Thymus (tissue), 14 donors: ENCODE measurements at places on chromosomes 1 and 21. TPM values are rescaled to one million over a fixed set of nuclear protein-coding genes. Genes with fewer than 3 reads are reported as not detected.

GRCh38 chr1:7151978-7152377 is 366.7 kb downstream of the CAMTA1 start:
- DNase-seq, result no peak
- no peaks in the 10 kb centered on the region for H3K4me1 ChIP-seq
- H3K27me3 ChIP-seq, result peaks cover 10% of the 10 kb centered on the region
- no peak overlapping the region for H3K4me3 ChIP-seq

- no peaks in the 10 kb centered on the region for H3K27me3 ChIP-seq
- H3K4me3 ChIP-seq, result no peak overlapping the region
- H3K4me1 ChIP-seq, result no peaks in the 10 kb centered on the region
- no peak for DNase-seq
These were observed 329.2 kb upstream of the C1orf87 start for GRCh38 chr1:60402816-60403215.

- no peaks in the 10 kb centered on the region for H3K36me3 ChIP-seq
- H3K27ac ChIP-seq, result no peak overlapping the region
- no peak overlapping the region for H3K4me3 ChIP-seq
- no peaks in the 10 kb centered on the region for H3K4me1 ChIP-seq
These were observed 264.0 kb downstream of the NUF2 start for GRCh38 chr1:163585796-163586195.

TATDN3 gene
- 19.1 TPM for total RNA-seq

DNA sequence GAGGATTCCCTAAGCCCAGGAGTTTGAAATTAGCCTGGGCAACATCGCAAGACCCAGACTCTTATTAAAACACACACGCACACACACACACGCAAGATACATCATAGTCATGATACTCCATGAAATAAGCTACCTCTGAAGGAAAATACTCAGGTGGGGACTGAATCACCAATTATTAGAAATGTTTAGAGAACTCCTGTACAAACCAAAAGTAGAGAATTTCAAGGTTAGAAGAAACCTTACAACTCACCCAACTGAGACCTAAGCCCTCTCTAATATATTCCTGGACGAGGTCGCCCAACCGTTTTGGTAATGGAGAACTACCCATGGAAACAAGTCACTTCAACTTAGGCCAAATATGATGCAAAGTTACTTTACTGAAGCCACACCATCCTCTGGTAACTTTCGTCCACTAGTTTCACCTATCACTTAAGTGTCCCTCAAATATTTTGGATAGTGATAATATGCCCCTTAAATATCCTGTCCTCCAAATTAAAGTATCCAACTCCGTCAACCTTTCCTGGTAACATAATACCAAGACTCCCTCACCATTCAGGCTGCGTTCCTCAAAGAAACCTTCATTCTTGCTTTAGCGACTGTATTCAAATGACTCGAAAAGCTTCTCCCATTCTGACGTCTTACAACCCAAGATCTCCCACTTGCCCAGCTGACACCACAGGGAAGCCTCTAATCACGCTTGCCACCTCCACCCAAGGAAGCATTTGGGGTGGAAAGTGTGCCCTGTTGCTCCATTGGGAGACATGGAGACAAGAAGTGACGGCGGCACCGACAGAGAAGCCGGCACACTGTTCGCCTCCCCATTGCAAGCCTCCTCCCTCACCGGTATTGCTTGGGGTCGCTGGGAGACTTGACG is 856 bp downstream of the NRDC start:
- peak overlapping the region; percentile 70 for H3K4me3 ChIP-seq
- H3K4me1 ChIP-seq, result peaks cover 16% of the 10 kb centered on the region
- peak overlapping the region; percentile 88 for H3K27ac ChIP-seq
- no peaks in the 10 kb centered on the region for H3K36me3 ChIP-seq
- no peaks in the 10 kb centered on the region for H3K27me3 ChIP-seq

GRCh38 chr1:189960769-189961168 is 516.9 kb downstream of the BRINP3 start:
- no peaks in the 10 kb centered on the region for H3K4me1 ChIP-seq
- H3K36me3 ChIP-seq, result no peaks in the 10 kb centered on the region
- H3K27ac ChIP-seq, result no peak overlapping the region
- no peak overlapping the region for H3K4me3 ChIP-seq
- H3K27me3 ChIP-seq, result no peaks in the 10 kb centered on the region

DNA sequence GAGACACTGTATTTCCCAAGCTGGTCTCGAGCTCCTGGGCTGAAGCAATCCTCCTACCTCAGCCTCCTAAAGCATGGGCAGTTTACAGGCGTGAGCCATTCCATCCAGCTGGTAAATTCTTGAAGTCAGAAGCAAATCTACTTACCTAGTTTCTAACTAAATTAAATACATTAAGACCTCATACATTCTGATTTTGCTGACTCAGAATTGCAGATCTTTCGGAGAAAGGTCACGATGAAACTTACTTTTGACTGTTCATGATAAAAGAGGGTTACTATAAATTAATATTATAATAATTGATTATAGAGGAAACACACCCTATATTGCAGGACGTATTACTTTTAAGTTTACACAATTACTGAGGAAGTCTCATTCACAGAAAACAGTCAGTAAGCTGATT is 132.3 kb downstream of the ZZZ3 start:
- DNase-seq, result no peak
- H3K27me3 ChIP-seq, result no peaks in the 10 kb centered on the region
- no peaks in the 10 kb centered on the region for H3K4me1 ChIP-seq
- H3K27ac ChIP-seq, result no peak overlapping the region

MTARC1 gene
- total RNA-seq, result 1.8 TPM

DNA sequence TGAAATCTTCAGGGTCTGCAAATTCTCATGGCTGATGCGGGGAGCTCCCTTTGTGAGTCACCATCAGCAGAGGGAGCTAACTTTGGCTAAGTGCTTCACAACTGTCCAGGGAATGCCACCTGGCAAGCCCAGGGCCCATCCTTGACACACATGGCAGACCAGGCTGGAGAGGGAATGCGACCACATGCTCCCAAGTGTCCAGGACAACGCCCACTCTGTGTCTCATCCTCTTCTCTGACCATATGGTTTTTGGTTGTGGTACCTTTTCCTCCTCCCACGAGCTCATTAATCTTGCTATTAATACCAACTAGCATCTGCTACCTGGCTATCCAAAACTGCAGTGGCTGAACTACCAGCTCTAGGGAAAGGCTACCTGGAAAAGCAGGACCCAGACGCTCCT is 37.1 kb upstream of the CLSTN1 start:
- H3K4me3 ChIP-seq, result no peak overlapping the region
- H3K36me3 ChIP-seq, result peaks cover 2% of the 10 kb centered on the region
- DNase-seq, result no peak
- H3K4me1 ChIP-seq, result no peaks in the 10 kb centered on the region
- no peaks in the 10 kb centered on the region for H3K27me3 ChIP-seq
- H3K27ac ChIP-seq, result no peak overlapping the region

- H3K27me3 ChIP-seq, result peaks cover 35% of the 10 kb centered on the region
- no peaks in the 10 kb centered on the region for H3K36me3 ChIP-seq
- peak overlapping the region; percentile 31 for H3K4me3 ChIP-seq
- H3K27ac ChIP-seq, result no peak overlapping the region
- no peak for DNase-seq
These were observed 29.4 kb upstream of the TRIM17 start for GRCh38 chr1:228445843-228446650.

DNA sequence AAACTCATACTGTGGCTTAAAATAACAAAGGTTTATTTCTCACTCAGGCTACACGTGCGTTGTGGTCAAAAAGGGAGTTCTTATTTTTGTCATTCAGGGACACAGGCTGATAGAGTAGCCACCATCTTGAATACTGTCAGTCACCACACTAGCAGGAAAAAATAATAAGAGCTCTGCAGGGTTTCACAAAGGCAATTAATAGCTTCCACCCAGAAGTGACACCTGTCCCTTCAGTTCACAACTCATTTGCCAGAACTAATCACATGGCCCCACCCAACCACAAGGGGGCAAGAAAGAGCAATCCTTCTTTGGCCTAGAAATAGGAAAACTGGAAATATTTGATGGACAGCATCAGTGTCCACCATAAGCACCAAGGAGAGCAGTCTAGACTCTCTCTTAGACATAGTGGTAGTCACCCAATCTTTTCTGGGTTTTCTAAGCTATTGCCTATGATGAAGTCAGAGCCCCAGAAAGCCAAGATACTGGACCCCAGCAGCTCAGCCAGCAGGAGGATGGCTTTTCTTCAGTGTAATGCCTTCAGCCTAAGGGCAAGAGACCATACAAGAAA is 8.2 kb downstream of the HAPLN2 start:
- no peak for DNase-seq
- no peak overlapping the region for H3K27ac ChIP-seq
- H3K36me3 ChIP-seq, result no peaks in the 10 kb centered on the region
- peaks cover 2% of the 10 kb centered on the region for H3K4me1 ChIP-seq
- peaks cover 95% of the 10 kb centered on the region for H3K27me3 ChIP-seq

DNA sequence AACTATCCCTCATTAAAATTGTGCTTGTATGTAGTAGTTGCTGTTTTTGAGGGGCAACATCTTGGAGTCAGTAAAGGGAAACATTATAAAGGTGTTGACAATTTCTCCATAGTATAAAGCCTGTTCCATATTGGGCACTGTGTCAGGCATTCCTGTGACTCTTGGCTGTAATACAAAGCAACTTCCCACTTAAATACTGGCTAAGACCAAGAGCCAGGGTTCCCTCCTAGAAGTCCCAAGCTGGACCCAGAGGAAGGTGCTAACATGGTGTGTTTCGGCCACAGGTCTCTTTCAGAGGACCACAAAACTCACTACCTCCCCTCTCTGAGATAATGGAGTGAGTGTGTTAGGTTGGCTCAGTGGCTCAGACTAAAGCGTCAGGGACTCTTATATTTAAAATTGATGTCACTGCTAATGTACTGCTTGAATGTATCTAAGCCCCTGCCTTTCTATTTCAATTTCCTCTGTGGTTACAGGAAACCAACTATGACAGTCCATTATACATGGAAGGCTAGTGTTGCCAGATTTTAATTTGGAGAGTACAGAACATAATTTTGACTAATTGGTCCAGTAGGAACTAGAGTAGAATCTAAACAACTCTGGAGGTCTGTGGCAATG is 74.7 kb upstream of the RGL1 start:
- no peak overlapping the region for H3K27ac ChIP-seq
- H3K36me3 ChIP-seq, result no peaks in the 10 kb centered on the region
- H3K27me3 ChIP-seq, result no peaks in the 10 kb centered on the region
- H3K4me1 ChIP-seq, result no peaks in the 10 kb centered on the region
- no peak for DNase-seq
- no peak overlapping the region for H3K4me3 ChIP-seq

ETV3L gene
- 0.14 TPM for total RNA-seq

DNA sequence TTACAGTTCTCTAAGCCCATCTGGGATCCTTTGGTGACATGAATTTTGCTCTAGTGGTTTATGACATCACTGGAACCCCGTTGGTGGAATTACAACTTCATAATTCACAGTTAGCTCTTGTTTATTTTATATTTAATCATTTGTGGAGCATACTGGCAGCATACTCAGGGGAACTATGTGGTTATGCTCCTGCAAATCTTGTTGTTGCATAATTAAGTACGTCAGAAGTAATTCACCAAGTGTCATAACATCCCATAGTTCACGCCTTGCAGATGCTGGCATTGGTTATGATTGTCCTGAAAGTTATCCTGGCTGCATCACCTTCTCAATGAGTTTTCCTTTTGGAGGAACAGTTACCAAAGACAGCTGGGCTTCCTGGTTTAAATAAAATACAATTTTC is 16.5 kb downstream of the PRRX1 start:
- H3K27ac ChIP-seq, result no peak overlapping the region
- no peaks in the 10 kb centered on the region for H3K4me1 ChIP-seq
- no peaks in the 10 kb centered on the region for H3K27me3 ChIP-seq

RGS8 gene
- 0.19 TPM for total RNA-seq

GRCh38 chr21:37207441-37208009 is 59.6 kb downstream of the VPS26C start:
- peaks cover 2% of the 10 kb centered on the region for H3K36me3 ChIP-seq
- no peak overlapping the region for H3K27ac ChIP-seq
- H3K4me3 ChIP-seq, result no peak overlapping the region
- peaks cover 15% of the 10 kb centered on the region for H3K4me1 ChIP-seq
- H3K27me3 ChIP-seq, result no peaks in the 10 kb centered on the region
- DNase-seq, result no peak

DNA sequence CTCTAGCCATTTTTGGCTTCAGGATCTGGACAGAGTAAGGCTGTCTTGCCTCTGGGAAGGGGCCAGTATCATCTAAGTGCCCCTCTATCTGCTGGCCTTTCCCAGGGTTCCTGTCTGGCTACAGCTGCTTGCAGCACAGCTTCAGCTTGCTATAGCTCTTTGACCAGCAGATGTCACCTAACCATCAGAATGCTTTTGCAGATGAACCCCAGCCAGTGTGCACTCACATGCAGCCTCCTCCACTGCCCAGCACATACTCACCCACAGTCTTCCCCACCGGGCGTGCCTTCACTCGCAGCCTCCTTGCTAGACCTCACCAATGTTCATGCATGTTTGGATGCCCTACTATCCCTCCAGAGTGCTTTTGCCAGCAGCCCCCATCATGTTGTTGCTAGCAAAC is 769.0 kb downstream of the BRINP3 start:
- H3K27ac ChIP-seq, result no peak overlapping the region
- no peak overlapping the region for H3K4me3 ChIP-seq
- H3K27me3 ChIP-seq, result no peaks in the 10 kb centered on the region
- H3K36me3 ChIP-seq, result no peaks in the 10 kb centered on the region

DNA sequence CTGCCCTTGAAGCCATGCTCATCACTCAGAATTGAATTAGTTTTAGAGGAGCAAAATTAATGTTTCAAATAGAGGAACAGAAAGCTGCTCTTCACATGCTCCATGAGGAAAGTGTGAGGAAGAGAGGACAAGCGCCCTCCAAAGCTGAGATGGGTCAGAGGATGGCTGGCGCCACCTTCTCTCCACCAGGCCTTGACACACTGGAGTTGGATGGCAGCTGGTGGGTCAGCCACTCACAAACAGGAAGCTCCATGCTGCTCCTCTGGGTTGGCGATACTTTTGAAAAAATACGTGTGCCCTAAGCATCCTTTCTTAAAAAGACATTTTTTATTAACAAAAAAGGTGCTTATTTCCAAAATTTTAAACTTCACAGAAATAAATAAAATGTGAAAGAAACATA is 3.1 kb upstream of the CD2 start:
- H3K27ac ChIP-seq, result peak overlapping the region; percentile 73
- H3K4me3 ChIP-seq, result no peak overlapping the region
- H3K36me3 ChIP-seq, result peaks cover 6% of the 10 kb centered on the region
- no peaks in the 10 kb centered on the region for H3K4me1 ChIP-seq
- no peaks in the 10 kb centered on the region for H3K27me3 ChIP-seq
